ENCODE measurements at places on chromosomes 5 and 9.

DNA sequence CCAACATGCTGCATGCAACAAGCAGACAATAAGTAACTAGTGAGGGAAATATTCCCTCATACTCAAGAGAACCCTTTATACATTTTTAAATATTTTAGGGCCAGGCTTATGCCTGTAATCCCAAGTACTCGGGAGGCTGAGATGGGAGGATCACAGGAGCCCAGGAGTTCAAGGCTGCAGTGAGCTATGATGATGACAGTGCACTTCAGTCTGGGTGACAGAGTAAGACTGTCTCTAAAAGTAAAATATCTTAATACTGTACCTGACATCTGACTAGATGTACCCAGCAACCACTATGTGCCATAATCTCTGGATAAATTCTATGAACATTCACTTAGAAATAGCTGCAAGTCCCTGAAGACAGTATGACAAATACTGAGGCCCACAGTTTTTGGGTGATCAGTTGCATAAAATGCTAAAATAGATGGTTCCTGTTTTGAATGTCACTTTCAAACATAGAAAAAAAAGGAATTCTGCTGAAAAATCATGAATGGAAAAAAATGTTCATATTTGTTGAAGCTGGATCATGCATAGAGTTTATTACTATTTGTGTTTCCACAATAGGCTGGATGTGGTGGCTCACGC is 2.0 kb upstream of the C5orf15 start:
- no peak for DNase-seq

GRCh38 chr9:27489087-27489876 is 34.8 kb upstream of the IFNK start:
- no peak for DNase-seq

DNA sequence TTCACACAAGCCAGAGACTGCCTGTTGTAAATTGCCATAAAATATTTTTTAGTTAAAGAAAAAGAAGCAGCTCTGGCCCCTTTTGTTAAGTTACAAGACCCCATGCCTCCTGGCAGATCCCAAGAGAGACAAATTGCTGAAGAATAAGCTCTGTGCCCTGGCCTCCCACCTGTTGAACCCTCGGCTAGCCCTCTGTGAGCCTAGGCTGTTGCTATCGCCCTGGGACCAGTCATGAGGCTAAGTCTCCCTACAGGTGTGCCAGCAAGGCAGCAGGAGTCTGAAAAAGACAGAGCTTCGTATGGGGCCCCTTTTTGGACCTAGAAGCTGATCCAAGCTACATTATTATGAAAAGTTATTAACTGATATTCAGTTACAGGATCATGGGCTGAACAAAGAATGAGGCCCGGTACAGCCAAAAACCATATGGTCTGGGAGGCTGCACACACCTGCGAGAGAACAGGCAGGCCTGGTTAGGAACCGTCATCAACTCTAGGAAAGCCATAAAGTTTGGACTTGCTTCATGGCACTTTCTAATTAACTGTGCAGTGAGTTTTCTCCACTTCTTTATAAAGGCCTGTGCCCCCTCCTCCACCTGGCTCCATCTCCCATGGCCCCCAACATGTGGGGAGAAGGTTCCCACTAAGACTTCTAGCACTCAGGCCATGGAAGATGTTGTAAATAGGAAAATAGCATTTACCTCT is 384.7 kb downstream of the ENC1 start:
- no peak for DNase-seq

DNA sequence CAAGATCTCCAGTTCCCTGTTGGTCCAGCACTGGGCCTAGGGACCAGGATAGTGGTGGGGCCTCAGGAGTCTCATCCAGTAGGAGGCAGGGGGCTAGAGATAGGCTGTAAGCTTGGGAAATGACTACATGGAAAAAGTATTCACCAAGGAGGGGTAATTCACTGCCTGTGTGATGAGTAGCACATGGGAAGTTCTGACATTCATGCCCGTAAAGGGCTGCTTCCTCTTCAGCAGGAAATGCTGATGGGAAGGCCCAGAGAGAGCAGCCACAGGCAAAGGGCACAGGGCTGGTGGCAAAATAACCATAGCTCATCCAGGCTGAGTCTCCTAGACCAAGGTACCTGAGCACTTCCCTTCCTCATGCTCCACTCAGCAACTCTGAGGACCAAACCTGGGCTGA is 23.1 kb upstream of the FRRS1L start:
- peak; percentile 67 for DNase-seq

DNA sequence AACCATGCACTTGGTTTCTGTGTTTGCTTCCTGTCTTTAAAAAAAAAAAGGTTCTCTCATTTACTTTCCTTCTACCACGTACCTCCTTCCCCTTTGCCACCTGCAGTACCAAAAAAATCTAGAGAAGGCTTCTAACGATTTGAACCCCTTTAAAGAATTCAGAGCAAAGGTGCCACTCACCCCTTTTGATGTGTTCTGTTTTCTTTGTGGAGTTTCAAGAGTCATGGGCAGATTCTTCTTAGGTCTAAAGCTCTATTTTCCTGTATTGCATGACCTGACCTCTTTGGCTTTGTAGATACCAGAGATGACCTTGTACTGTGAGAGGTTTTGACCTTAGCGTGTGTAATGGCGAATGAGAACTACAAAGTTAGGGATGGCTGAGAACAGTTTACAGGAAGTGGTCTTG is 29.0 kb downstream of the TXNDC8 start:
- no peak for DNase-seq

- no peak for DNase-seq
These were observed 36.4 kb downstream of the PHF2 start for GRCh38 chr9:93612796-93613154.

GRCh38 chr5:109413458-109413857 is 3.7 kb upstream of the PJA2 start:
- DNase-seq = peak; percentile 59

DNA sequence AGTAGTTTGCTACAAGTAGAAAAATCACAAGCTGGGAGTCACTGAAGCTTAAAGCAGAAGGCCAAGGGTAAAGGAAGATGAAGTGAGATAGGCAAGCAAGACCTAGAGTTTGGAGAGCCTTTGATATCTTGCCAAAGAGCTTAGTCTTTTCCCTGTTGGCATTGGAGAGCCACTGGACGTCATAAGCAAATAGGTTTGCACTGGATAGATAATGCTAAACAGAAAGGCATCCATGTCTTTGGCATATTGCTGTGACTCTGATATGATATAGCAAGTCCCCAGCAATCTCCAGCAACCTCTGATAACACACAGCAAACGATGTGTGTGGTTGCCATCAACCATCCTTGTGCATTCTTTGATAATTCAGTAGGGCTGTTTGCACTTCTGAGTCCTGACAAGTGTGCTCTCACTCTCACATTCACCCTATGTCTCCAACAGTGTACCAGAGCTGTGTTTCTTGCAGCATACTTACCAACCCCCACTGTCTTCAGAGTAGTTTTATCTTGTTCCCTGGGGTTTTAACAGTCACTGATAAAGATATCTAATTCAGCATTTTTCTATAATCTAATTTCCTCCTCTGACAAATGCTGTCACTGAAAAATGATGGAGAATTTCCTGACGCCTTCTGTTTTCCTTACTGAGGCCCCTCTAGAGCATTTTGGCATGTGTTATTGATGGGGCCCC is 16.9 kb upstream of the FREM1 start:
- no peak for DNase-seq

GRCh38 chr9:135463140-135463539 is 16.4 kb upstream of the PPP1R26 start:
- DNase-seq = peak; percentile 66

DNA sequence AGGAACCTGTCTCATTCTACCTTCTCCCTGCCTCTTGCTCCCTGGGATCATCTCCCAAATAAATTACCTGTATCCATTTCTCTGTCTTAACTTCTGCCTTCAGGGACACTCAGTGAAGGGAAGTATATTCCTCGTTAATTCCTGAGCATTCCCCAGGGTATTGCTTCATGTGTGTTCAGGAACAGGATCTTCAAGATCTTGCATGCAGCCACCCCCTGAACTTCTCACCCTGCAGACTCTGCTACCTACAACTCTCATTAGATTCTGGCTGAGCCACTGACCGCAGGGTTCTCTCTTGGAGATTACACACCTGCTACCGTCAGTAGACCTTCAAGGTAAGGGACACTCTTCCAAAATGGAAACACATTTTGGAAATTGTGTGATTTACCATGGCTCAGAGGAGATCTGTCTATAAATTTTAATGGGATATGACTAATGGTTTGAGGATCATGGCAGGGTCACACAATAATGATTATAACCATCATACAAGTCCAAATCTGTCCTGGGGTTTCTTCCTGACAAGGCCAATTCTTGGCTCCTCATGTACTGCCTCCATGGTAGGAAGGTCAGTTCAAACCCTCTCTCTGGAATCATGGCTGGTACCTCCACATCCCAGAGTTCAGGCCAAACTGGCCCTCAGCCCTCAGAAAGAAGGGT is 38.9 kb upstream of the UGCG start:
- peak; percentile 43 for DNase-seq

- peak; percentile 28 for DNase-seq
These were observed 1.2 kb upstream of the GPBP1 start for GRCh38 chr5:57172466-57173318.

DNA sequence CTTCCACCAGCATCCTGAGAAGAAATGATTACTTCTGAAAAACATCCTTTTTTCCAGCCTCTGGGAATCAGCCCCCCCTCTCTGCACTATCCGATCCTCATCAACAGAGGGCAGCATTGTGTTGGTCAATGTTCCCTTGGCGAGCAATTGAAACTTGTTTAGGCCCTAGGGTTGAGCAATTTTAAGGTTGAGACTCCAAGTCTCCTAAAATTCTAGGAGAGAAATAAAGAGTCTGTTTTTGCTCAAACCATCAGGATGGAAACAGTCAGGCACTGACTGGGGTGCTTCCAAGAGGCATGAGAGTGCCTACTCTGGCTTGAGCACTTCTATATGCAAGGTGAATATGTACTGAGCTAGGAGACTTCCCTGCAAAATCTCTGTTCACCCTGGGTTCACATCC is 12.4 kb upstream of the CYFIP2 start:
- peak; percentile 59 for DNase-seq

DNA sequence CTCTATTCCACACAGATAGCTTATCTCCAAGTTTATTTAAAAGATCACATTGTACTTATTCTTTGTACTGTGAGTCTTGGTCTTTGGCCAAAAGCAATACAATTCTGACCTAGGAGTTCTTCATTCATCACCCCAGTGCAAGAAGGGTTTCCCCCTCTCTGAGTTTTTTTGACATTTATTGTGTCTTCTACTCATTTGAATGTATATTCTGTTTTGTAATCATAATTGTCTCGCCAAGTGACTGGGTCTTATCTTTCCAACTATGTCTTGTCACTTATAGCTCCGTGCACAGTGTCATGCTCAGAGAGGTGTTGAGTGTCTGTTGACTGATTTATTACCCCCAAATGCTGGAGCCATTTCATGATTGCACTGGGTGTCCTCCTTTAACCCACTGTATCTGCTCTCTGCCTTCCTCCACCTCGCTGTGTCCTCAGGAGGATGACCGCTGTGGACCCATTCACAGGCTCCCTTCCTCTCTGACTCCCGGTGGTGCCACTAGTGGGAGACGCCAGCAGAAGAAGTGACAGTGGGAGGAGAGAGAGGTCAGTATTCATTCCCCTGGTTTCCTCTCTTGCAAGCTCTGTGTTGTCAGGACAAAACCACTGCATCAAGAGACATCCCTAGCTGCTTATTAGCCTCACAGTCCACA is 11.2 kb upstream of the TRIO start:
- DNase-seq = no peak

DNA sequence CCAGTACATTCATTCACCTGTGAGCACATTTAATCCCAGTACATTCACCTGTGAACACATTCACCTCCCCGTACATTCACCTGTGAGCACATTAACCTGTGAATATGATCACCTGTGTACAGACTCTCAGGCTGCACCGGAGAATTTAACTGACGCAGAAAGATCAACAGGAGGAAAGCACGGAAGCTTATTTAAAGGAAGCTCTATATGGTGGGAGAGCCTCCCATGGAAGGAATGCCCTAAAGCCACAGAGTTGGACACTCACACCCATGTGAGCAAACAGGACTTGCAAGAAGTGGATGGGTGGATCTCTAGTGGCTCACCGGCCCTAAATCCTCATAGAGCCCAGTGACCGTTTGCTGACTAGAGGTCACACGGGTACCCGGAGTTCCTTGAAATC is 38.2 kb downstream of the TRIP13 start:
- DNase-seq = no peak
